ENCODE measurements at places on chromosomes 2 and 18.

GRCh38 chr2:226413498-226414130 lies 386.0 kb downstream of the IRS1 start:
- no peak for DNase-seq

GRCh38 chr2:74919827-74920226 lies 38.6 kb upstream of the POLE4 start:
- peak; percentile 45 for DNase-seq

DNA sequence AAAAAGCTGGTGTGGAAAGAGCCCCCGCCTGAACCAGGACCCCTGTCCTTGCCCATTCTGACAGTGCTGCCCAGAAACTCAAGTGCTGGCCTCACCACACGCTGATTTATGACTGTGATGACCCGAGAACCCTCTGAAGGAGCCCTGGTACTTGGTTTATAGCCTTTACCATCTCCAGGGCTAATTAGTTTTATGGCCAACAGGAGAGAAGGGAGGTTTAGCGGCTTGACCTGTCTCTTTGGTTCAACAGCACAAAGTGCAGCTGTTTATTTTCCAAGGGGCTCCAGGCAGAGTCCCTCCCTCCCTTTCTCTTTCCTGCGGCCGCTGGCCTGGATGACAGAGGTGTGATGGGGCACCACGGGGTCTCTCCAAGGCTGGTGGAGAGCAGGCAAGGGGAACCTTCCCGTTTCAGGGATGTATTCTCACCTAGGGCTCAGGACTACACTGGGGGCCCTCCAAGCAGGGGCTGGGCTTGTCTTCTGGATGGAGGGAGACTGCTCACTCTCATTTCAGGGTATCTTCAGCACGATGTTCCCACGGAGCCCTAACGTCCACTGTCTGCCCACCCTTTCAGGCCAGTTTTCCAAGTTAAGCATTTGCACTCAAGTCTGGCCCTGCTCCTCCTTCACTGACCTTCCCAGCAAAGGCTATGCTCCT lies 174.2 kb upstream of the GLI2 start:
- no peak for DNase-seq

GRCh38 chr18:56952026-56952425 lies 194.9 kb upstream of the BOD1L2 start:
- no peak for DNase-seq

GRCh38 chr2:100425573-100426383 lies 8.3 kb upstream of the CHST10 start:
- no peak for DNase-seq

- DNase-seq, result peak; percentile 17
These were observed 90.3 kb downstream of the DHRS9 start for GRCh38 chr2:169159686-169160085.

DNA sequence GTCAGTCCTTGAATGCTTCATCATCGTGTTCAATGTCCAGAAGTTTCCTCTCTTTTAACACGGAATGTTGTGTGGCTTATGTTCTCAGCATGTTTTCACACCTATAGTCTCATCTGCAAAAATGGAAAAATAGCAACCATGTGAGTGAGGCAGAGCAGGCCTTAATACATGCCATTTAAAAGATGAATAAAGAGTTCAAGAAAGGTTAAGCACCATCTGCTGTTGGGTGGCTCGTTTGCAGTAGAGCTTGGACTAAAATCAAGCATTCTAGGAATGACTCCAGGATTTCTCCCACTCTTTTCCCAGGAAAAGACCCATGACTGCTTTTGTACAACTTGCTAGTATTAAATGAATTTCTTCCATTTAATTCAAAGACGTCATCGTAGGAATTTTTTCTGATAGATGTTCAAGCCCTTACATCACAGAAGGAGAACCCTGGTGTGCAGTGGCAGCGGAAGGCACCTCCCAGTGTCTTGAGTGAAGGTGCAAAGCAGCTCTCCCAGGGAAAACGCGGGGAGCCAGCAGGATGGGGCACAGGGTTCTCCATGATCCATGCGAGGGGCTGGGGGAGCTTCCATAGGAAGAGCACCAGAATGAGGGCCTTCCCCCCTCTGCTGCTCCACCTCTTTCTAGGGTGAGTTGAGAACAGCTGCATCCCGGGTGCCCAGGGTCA lies 9.6 kb downstream of the DCDC2C start:
- peak; percentile 58 for DNase-seq

DNA sequence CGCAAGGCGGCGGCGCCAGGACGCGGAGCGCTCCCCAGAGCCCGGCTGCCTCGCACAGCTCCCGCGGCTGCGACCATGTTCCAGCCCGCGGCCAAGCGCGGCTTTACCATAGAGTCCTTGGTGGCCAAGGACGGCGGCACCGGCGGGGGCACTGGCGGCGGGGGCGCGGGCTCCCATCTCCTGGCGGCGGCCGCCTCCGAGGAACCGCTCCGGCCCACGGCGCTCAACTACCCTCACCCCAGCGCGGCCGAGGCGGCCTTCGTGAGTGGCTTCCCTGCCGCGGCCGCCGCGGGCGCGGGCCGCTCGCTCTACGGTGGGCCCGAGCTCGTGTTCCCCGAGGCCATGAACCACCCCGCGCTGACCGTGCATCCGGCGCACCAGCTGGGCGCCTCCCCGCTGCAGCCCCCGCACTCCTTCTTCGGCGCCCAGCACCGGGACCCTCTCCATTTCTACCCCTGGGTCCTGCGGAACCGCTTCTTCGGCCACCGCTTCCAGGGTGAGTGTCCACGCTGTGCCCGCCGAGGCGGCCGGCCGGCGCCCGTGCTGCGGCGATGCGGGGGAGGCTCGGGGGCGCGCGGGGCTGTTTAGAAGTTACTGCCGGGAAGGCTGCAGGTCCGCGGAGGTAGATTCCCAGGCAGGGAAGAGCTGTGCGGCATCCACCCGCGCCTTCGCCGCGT lies 696 bp downstream of the EMX1 start:
- DNase-seq, result no peak

GRCh38 chr2:209442939-209443338 lies 19.1 kb downstream of the MAP2 start:
- no peak for DNase-seq

- peak; percentile 40 for DNase-seq
These were observed 114.6 kb downstream of the ACVR1 start for GRCh38 chr2:157761520-157761919.

GRCh38 chr2:98564541-98565132 lies 43.7 kb downstream of the COA5 start:
- no peak for DNase-seq

DNA sequence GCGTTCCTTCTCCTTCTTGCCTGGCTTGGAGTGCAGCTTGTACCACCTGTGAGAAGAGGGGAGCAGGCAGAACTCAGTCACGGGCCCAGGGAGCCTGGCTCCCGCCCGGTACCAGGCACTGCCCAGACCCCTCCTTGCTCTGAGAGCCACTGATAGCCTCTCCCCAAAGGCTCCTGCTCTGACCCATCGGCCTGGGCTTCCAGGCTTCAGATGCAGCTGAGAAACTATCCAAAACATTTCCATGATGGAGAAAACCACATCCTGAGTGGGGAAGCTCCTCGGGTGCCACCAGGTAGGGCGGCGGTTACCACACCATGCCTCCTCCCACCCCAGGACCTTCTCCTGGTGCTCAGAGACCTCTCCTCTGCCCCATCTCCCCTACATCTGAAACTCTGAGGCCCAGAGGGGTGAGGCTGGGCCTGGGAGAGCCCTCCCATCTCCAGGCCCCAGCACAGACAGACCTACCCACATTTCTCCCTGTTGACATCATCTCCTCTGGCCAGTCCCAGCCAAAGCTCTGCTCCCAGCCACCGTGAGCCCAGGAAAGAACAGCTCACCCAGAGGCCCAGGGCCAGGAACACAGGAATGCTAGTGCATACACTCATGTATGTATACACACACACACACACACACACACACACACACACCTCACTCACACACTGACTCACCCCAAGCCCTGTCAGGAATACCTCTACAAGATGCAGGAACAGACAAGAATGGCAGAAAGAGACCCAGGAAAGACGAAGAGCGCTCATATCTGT lies 17.9 kb upstream of the SFXN5 start:
- peak; percentile 98 for DNase-seq

GRCh38 chr2:23291239-23291638 lies 93.7 kb upstream of the KLHL29 start:
- DNase-seq, result peak; percentile 21

GRCh38 chr2:159411460-159411859 lies 125.0 kb upstream of the WDSUB1 start:
- DNase-seq, result no peak

DNA sequence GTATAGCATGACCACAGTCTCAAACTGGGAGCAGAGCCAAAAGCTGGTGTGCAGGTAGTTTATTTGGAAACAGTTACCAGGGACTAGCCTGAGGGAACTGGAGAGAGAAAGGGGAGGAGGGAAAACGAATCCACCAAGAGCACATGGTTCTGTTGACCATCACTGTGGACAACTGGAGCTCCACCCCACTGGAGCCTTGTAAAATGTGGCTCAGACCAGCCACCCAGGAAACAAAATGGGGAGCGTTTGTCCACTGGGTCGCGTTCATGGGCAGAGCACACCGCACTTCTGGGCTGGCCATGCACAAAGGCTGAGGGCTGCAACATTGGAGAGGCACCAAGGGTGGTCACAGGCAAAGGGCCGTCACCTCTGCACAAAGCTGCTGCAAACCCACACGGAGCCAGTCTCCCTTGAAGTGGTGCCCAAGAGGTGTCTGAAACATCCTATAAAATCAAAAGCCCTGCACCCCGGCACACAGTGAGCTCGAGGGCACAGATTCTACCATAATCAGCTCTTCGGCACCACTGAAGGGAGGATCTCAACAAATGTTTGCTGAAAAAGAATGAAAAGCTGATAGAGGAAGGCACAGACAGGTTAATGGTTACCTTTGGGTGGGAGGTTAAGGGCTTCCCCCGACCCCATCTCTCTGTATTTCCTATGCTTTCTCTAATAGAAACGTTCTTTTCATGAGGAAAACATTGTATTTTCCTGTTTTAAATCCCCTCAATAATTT lies 192.9 kb downstream of the INHBB start:
- DNase-seq, result no peak

DNA sequence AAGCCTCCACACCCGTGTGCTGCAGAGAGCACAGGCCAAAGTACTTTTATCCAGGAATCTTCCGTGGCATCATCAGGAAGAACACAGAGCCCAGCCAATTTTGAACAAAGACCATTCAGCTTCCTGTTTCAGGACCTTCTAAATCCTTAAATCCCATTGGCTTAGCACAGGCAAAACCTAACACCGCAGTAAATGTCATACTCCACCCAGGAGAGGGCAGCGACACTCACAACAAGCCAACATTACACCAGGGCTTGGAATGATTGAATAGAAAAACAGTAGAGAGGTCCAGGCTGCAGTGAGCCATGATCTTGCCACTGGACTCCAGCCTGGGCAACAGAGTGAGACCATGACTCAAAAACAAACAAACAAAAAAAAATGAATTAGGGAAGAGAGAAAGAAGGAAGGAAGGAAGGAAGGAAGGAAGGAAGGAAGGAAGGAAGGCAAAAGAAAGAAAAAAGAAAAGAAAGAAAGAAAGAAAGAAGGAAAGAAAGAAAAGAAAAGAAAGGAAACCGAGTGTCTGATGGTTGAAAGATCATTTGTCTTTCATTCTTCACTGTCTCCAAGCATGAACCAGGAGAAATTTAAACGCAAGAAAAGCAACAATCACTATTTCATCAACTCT lies 144.6 kb upstream of the SATB2 start:
- peak; percentile 26 for DNase-seq

DNA sequence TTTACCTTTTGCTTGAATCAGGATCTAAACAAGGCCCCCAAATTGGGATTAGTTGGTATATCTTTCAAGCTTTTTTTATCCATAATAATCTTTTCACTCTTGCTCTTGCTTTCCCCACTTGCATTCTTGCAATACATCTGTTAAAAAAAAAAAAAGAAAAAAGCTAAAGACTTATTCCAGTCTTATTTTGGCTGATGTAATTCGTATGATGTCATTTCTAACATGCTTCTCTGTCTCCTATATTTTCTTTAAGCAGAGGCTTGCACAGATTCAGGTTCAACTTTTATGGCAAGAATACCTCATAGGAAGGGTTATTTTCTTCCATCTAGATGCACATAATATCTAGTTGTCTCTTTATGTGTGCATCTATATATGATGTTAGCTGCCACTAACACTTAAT lies 9.8 kb upstream of the GCFC2 start:
- DNase-seq, result no peak

- DNase-seq, result no peak
These were observed 79.9 kb upstream of the MYT1L start for GRCh38 chr2:2410987-2411386.

- DNase-seq, result no peak
These were observed 244.6 kb upstream of the ACVR2A start for GRCh38 chr2:147600223-147600622.

- DNase-seq, result no peak
These were observed 36.6 kb downstream of the TTC32 start for GRCh38 chr2:19865151-19865550.

GRCh38 chr2:145116056-145116455 lies 596.1 kb upstream of the ZEB2 start:
- no peak for DNase-seq

Data from fibroblast of mammary gland (primary cell).